Activated CD8-positive, alpha-beta memory T cell treated with anti-CD3 and anti-CD28 coated beads, Interleukin-2, amount 10 ng/mL, durations not matched to agents 7 days and 5 days (primary cell): ENCODE measurements at places on chromosomes 4 and X. TPM values are rescaled to one million over a fixed set of nuclear protein-coding genes. Genes with fewer than 3 reads are reported as not detected.

- DNase-seq: no peak
Observed at GRCh38 chrX:5080791-5081190, 1147.9 kb downstream of the NLGN4X start.

GRCh38 chr4:182555997-182556418, 312.8 kb downstream of the TENM3 start:
- DNase-seq: no peak

- DNase-seq: no peak
Observed at GRCh38 chr4:23455456-23456158, 434.2 kb downstream of the PPARGC1A start.

DNA sequence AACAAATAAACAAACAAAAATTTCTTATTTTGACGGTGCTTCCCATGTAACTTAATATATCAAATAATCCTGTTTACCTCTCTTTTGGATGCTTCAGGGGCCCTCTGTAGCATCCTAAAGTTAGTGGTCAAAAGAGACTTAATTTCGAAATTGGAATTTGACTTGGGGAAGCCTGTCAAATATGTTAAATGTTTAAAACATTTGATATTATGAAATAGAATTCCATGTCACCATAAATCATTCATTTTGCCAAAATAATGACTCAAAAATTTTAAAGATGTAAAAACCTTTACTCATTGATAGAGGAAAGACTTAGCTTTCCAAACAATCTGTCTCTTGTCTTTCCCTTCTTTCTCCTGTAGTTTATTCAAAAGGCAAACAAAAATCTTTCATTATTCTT, 20.6 kb upstream of the TEX13A start:
- no peak for DNase-seq

GRCh38 chr4:168699224-168699878, 202.5 kb downstream of the PALLD start:
- no peak for DNase-seq

DNA sequence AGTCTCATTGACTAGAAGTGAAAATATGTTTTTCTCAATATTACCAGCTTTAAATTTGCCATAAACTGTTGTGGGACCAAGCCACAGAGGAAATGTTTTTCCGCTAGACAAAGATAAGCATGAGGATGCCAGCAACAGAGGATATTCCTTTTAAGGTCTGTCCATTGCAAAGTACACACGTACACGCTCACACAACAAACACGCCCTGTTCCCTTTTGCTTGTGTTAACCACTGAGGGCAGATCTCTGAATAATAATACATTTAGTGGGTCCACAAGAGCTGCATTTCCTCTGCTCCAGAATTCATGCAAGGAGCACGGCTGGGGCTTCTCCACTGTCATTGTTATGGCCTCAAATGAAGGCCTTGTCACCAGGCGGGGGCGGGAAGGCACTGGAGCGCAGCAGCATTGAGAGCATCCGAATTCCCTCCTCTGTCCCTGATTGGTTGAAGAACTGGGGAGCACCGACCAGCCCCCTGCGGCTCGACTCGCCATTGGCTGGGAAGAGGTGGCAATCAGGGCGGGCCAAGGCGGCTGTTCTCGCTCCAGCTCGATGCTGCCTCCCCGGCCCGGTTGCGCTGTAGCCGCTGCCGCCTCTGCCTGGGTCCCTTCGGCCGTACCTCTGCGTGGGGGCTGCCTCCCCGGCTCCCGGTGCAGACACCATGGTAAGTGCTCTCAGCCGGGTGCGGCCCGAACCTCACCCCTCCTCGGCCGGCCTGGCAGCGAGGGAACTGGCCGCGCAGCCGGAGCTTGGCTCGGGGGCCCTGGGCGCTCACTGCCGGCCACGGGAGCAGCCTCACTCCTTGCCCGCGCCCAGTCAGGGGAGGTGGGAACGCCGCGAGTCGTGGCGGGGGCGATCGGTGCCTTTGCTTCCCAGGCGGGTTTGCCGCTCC, at the start of gene GUCY1B1:
Gene GUCY1B1, plus strand, starts transcription at position 541 of the 891 bp plus-strand sequence. Its CDS starts 120 bp downstream, at position 661.
- peak; percentile 59 for DNase-seq

DNA sequence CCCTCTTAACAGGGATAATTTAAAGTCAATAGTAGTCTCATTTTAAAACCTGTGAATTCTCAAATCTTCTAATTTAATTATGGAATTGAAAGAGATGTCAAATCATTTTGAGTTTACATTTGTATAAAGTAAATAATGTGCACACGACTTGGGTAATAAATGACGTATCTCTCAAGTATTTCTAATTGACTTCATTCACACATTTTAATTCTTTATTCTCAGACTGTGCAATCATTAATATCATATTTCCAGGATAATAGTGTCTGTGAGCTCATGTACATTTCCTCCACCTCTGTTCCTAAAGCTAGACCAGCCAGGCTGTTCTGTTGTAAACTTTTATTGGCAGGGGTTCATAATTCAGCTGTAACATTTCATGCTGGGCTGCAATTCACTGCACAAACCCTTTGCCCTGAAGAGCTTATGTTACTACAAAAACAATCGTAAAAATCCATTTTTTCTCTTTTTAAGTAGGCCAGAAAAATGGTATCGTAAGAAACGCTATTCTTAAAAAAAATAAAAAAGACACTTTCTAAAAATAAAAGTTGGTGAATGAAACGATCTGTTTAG, 1103.1 kb upstream of the TENM3 start:
- DNase-seq: no peak

DNA sequence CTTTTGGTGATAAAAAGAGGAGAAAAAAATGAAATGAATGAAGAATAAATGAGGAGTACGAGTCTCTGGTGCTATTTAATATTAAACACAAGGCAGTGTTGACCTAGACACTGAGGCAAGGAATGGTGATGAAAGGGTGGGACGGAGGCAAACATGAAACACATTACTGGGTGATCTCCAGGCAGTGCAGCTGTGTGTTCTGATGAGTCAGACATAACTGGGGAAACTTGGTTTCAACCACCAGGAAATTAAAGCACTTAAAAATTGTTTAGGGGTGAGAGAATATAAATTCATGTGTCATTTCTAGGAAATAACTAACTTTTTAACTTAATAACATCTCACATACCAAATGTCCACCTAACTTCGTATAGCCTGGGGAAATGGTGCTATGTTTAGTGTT, 19.7 kb upstream of the CXCL6 start:
- DNase-seq: no peak

- DNase-seq: no peak
Observed at GRCh38 chr4:74293558-74293957, 14.7 kb upstream of the EPGN start.

DNA sequence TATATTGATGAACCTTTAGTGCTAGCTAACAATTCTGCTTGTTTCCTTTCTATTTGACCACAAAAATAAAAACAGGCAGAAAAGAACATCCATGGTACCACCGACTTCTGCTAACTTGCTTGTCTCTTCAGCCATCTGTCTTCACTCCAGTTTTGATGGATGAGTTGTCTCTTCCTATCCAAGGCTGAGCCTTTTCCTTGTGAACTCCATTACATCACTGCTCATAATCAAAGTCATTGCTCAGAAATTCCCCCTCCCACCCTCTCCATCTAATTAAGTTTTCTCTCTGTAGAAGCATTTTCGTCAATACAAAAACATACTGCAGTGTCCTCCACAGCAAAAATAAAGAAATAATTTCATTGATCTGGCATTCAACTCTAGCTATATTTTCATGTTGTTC, 184.4 kb downstream of the SPCS3 start:
- DNase-seq: no peak

GRCh38 chrX:133527415-133527814, 112.1 kb upstream of the GPC4 start:
- no peak for DNase-seq

- no peak for DNase-seq
Observed at GRCh38 chr4:120765260-120765680, 157.3 kb downstream of the PRDM5 start.

GRCh38 chr4:7425591-7426468, 8.9 kb downstream of the PSAPL1 start:
- DNase-seq: peak; percentile 22

- DNase-seq: no peak
Observed at GRCh38 chrX:46992070-46992469, 79.8 kb downstream of the JADE3 start.

DNA sequence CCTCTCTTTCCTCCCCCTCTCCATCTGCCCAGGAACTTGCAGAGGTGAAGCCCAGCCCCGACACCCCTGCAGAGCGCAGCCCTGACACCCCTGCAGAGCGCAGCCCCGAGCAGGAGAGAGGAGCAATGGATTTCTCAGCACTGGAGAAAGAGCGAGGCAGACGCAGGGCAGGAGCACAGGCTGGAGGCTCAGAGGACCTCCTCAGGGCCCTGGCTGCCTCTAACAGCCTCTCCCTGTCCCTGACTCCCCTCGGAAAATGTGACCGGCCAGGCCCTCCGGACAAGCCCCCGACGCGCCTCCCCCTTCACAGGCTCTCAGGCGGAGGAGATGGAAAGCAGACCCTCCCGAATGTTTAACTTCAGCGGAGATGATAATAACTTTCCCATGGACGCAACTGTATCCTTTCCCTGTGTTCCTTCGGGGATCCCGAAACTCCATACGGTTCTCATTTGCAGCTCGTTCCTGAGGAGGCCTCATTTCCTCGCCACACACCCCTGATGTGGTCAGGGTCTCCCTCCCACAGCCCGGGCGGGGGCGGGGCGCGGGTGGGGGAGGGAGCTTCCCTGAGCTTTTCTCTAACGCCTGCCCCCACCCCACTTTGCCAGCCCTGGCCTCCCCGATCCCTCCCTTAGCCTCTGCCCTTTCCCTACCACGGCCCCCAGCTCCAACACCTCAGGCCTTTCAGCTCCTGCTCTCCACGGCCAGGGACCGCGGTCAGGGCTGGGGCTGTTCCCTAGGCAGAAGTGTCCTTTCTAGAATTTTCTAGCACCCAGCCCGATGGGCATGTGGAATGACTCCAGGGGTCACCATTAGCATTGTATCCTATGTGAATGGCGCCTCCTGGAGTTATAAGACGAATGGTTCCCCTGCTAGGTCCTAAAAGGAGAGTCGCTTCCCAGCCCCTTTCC, 201.1 kb upstream of the BCOR start:
- no peak for DNase-seq

DNA sequence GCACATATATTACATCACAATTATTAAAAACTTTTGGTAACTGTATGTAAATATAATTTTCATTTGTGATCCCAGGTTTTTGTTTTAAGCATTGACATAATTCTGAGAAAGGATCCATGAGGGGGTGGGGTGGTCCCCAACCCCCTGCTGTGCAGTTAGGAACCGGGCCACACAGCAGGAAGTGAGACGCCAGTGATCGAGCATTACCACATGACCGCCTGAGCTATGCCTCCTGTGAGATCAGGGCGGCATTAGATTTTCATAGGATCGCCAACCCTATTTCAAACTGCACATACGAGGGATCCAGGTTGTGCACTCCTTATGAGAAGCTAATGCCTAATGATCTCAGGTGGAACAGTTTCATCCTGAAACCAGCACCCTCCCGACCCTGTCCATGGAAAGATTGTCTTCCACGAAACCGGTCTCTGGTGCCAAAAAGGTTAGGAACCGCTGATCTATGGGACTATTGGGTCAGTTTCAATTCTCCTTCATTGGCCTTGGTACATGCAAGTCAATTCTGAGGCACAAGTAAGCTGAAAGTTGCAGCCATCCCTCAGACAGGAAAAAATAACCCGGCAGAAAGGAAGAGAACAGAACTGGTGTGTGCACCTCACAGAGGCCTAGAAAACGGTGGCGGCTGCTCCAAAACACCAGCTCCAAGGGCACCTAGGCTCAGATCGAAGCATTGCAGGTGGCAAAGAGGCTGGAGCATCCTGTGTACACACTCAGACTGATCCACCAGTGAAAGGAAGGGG, 7.0 kb upstream of the TMSB4X start:
- DNase-seq: peak; percentile 69

DNA sequence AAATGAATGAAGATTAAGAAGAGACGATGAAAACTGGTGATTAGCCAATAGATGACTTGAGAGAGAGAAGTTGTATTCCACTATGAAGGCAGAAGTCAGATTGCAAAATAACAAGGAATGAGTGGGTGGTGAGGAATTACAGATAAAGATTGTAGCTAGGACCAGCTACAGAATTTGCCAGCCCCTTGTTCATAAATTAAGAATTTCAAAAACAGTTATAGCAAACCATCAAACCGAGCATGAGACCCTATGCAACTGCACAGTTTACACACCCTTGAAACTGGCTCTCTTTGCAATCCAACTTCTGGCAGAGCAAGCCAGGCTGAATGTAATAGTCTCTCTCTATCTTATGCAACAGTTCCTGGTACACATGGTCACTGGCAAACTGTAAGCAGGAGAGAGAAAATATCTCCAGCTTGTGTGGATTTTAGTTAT, 35.2 kb downstream of the STAP1 start:
- no peak for DNase-seq

GRCh38 chrX:1727531-1728027, 112.7 kb downstream of the ASMT start:
- DNase-seq: no peak

DNA sequence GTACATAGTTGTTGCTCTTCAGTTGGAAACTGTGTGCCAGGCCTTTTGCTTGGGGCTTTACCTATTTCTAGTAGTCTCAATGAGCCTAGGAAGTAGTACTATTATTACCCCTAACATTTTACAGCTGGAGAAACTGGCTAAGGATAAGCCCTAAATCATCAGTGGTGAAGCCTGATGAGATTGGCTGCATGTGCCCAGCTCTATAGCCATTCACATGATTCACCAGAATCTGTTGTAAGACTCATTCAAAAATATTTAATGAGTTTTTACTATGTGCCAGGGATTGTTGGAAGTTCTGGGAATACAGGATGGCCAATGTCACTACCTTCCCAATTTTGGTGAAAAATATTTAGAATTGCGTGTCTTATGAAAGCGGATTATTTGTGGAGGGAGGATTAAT, 2.8 kb downstream of the KIT start:
- DNase-seq: no peak

GRCh38 chr4:119489305-119489704, 139.3 kb downstream of the PDE5A start:
- DNase-seq: no peak

- peak; percentile 38 for DNase-seq
Observed at GRCh38 chrX:34559325-34559724, 97.8 kb downstream of the TMEM47 start.

DNA sequence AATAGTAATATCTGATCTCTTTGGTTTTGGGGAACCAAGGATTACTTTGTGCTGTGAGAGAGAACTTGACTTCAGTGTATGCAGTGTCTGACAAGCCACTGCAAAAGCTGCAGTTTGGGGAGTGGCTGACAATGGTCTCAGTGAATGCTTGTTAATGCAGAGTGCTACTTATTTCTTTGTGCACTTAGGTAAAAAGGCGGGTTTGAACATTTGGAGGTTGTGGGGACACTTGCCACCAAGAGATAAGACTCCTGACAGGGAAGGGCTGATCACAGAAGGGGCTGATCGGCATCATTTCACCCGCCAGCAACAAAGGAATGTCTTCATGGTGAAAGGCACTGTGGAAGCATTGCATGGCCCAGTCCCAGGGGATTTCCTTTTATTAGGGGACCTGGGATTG, 28.6 kb upstream of the USP46 start:
- DNase-seq: no peak

GRCh38 chr4:1241466-1241935, 7.4 kb downstream of the CTBP1 start:
- DNase-seq: no peak

- DNase-seq: no peak
Observed at GRCh38 chr4:14361084-14361483, 641.2 kb upstream of the CPEB2 start.

The NLGN3 gene
- 1.3 TPM for total RNA-seq

The BEND2 gene
- not detected for total RNA-seq

The FAM241A gene
- total RNA-seq: 2.3 TPM

The P2RY8 gene
- 109 TPM for total RNA-seq

The MAGEA2 gene
- not detected for total RNA-seq

The PPARGC1A gene
- total RNA-seq: not detected

The DCAF4L1 gene
- total RNA-seq: 0.35 TPM

The UNC5C gene
- not detected for total RNA-seq

The PCYT1B gene
- total RNA-seq: 0.23 TPM
